ENCODE measurements at places on chromosomes 7 and 10. TPM values are rescaled to one million over a fixed set of nuclear protein-coding genes. Genes with fewer than 3 reads are reported as not detected.

The SNX10 gene
- total RNA-seq: 17.9 TPM

The HECW1 gene
- 35.3 TPM for total RNA-seq

The CPXM2 gene
- total RNA-seq: not detected

The TMEM176A gene
- total RNA-seq: not detected

The MUC12 gene
- total RNA-seq: not detected

The LIPK gene
- not detected for total RNA-seq

The OR6V1 gene
- not detected for total RNA-seq

The C10orf62 gene
- total RNA-seq: 0.41 TPM

The NMT2 gene
- total RNA-seq: 22.8 TPM

The ZNF862 gene
- 13.8 TPM for total RNA-seq

The NKX6-2 gene
- not detected for total RNA-seq

The GJD4 gene
- not detected for total RNA-seq

The SRRM3 gene
- 1.1 TPM for total RNA-seq

The MACC1 gene
- total RNA-seq: not detected

The INSIG1 gene
- 61.5 TPM for total RNA-seq

The CYP2C9 gene
- total RNA-seq: not detected

The TAS2R41 gene
- not detected for total RNA-seq
